Fibroblast of the conjunctiva (primary cell): ENCODE measurements at places on chromosomes 6 and 20.

DNA sequence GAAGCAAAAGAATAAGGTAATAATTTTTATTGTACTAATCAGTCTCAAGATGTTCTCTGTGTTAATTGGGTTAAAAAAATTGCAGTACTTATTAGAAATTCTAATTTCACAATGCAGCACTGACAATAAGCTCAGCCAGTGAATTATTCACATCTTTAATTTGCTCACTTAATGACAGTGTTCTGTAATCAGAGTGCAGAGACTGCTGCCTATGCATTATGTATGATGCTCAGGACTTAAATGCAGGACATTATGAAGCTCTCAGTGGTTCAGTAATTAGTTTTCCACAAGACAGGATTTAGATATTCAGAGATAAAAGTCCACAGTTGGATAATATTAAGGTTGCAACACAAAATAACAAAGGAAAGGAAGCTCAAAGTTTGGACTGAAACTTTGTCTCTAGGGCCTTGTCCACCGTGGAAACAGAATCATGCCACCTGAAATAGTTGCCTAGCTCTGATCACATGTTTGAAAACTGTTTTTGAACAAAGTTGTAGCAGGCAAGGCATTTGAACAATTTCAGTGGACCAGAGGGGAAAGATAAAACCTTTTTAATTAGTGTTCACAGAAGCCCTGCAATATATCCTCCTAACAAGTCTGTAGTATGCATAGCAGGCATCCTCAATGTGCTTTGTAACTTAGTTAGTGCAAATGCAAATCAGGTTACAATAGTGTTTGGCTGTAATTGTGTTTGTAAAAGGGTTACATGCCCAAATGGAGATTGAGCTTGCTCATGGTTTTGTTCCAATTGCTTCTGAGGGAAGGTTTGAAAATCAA, 23.7 kb upstream of the MMS22L start:
- no peak for DNase-seq

DNA sequence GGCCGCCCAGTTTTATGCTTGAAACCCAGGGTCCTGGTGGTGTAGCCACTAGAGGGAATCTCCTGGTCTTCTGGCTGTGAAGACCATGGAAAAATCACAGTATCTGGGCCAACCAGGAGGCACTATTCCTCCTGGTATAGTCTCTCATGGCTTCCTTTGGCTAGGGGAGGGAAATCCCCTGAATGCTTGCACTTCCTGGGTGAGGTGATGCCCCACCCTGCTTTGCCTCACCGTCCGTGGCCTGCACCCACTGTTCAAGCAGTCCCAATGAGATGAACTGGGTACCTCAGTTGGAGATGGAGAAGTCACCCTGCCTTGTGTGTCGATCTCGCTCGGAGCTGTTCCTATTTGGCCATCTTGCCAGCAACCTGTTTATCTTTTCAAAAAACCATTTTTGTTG, 10.1 kb upstream of the ZNF337 start:
- no peak for DNase-seq

DNA sequence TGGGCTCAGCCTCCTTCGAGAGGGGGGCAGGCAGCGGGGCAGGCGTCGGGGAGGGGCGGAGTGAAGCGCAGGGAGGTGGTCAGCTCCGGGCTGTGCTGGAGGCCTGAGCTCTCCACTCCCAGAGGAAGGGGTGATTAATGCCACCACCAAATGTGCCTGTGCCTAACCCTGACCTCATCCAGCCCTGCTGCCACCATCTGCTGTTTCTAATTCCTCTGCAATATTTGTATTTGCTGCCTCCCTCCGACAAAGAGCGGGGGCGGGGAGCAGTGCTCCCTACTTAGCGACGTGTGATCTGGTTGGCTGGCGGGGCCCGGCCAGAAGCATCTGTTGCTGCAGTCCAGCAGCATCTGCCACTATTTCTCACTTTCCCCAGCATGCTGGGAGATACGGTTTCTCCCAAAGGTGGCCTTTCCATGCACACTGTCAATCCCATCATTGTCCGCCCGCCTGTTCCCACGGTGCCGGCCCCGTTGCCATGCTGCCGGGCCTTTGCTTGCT, 47.0 kb downstream of the DLL1 start:
- no peak for DNase-seq

DNA sequence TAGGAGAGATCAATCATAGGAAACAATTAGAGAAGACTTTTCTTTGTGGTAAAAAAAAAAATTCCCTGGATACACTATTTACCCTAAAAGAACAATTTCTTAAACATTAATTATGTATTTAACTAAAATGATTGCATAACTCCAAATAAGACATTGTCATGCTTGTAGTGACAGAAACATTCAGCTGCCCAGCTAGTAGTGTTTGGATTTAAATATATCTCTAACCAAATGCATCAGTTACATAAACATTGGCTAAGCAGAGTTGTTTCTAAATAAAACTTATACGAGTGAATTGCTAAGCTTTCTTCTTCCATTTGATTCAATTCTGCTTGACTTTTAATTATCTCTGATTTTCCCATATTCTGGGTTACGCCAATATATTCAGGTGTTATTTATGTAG, 23.7 kb downstream of the MLIP start:
- DNase-seq, result no peak

GRCh38 chr6:4965562-4966389, 38.1 kb downstream of the RPP40 start:
- no peak for DNase-seq

GRCh38 chr6:113693851-113694250, 163.3 kb upstream of the MARCKS start:
- no peak for DNase-seq
